Activated T-cell treated with anti-CD3 and anti-CD28 coated beads, Interleukin-2, amount 50 U/mL, for 48 hours (primary cell): ENCODE measurements at places on chromosomes 3 and 15.
A peak's percentile ranks its signal among the peaks of the same experiment; 100 is the strongest.

DNA sequence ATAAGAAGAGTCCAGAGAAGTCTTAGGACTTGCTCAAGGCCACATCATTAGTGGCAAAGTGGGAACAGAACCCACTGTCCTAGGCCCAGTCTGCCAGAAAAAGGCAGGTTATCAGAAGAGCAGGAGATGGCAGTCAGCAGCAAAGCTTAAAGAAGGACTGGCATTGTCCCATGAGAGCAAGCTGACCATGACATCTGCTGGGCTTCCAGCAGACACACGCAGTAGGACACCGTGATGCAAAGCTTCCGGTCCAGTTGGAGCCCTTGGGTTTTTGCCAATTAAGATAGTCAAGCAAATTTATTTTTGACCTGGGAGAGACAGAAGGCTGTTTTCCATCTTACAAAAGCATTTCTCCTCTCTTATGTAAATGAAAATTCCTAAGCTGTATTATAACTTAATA, 42.1 kb downstream of the ZBTB38 start:
- no peak for DNase-seq

DNA sequence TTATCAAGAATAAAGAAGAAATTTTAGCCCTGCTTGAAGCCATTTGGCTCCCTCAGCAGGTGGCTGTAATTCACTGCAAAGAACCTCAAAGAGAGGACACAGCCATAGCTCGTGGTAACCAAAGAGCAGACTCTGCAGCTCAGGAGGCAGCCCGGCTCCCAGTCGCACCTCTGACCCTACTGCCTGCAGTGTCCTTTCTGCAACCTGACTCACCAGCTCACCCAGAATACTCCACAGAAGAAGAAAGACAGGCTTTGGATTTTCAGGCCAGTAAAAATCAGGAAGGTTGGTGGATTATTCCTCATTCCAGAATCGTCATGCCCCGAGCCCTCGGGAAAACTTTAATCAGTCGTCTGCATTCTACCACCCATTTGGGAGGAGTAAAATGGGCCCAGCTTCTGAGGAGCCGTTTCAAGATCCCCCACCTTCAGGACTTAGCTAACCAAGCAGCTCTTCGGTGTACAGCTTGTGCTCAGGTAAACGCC, 38.6 kb downstream of the ZBTB11 start:
- DNase-seq = no peak

DNA sequence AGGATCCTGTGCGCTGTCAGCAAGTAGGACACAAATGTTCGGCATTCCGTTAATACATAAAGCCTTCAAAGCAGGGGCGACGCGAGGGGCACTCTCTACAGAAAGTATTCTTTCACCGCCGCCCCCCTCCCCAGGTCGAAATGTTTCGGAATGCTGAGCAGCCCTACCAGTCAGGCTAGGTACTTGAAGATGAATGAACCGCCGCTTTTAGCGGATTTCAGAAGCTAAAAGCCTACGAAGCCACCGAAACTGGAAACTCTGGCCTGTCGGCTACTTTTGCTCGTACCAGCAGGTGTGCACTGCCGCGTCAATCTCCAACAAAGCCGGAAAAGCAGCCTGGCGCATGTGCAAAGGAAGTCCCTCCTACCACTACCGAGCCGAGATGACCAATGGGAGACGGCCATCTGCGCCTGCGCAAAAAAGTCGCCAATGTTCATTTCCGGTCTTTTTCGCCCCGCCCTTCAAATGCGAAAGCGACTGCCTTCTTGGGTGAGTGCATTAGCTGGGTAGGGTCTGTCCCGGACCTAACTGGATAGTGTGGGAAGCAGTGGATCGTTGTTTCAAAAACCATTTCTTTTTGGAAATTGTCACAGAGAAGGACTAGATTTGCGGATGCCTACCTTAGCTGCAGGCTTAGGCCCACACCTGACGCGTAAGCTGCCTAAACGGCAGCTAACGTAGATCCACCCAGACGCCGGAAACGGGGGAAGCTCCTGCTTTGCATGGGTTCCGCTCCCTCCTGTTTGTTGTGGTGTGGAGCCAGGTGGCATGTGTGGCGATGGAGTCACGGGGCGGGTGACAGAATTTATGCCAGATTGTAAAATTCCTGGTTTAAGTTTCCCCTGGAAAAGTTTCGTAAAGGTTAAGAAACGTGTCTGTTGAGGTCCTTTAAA, at the start of gene WDR5B:
WDR5B (minus strand) TSS at position 301 of the 893 bp plus-strand sequence. CDS start 534 bp downstream, outside the sequence.
- peak; percentile 100 for DNase-seq

GRCh38 chr15:62124176-62124972, 40.7 kb downstream of the C2CD4B start:
- no peak for DNase-seq

DNA sequence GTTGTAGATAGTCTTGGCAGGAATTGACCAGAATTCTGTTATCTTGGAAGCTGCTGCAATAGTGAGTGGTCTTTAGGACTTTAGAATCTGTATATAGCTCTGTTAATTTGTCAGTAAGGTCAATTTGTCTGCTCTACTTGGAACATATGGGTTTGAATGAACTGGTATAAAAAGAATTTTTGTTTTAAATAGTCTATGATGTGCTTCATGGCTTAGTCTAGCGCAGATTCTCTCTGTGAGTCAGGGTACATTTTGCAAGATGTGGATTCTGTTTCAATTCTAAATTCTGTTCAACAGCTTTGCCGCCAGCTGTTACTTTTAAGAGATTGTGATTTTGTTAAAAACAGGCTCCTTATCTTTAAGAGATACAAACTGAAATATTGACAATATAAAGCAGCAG, 135.9 kb upstream of the AGBL1 start:
- no peak for DNase-seq

DNA sequence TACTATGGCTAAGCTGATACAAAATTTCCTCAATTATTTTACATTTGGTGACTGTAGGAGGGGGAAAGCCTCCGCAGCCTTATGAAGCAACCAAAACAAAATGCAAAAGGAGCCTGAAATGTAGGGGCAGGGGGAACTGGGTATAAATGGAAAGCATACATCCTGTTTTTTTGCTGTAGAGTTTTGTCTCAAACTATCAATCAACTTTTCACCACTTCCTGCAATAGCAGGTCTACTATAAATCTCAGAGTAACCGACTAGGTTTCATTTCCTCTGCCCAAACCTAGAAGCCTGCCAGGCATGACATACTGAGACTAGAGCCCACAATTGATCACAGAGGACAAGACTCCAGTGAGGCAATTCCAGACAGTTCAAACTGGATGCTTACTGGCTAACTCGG, 91.3 kb downstream of the SHQ1 start:
- DNase-seq = no peak
